Fibroblast of skin of left biceps (primary cell): ENCODE measurements at places on chromosomes 7 and 10.
A peak's percentile ranks its signal among the peaks of the same experiment; 100 is the strongest.

DNA sequence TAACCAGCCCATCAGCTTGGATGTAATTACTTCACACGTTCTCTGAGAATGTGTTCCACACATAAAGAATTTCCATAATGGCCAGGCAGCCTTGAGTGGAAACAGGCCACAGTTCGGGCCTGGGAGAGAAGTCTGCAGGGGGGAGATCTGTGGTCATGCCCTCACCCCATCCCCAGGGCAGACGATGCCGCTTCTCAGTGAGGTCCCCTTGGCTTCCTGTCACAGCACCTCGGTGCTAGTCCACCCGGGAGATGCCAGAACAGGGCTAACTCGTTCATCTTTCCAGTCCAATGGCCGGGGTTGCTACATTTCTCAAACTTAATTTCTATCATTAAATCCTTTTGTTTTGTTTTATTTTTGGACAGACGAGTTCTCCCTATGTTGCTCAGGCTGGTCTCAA lies 624.1 kb downstream of the PTPRN2 start:
- DNase-seq, result no peak

DNA sequence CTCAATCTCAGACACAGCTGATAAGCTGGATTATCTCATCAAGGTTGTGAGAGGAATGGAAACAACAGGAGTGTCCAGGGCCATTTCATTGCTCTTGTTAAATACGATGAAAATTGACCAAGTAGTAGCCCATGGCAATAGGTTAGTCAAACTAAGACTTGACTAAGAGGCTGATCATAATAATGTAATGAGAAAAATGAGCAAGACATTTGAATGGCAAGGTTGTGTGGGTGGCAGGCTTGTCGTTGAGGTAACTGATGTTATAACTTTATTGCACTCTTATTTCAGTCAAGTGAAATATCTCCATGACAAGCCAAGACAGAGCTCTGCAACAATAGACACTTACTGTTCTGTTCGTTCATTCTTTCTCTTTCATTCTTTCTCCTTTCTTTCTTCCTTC lies 532.0 kb downstream of the GATA3 start:
- DNase-seq, result no peak

GRCh38 chr7:26185131-26185843 lies 15.3 kb downstream of the HNRNPA2B1 start:
- no peak for DNase-seq

DNA sequence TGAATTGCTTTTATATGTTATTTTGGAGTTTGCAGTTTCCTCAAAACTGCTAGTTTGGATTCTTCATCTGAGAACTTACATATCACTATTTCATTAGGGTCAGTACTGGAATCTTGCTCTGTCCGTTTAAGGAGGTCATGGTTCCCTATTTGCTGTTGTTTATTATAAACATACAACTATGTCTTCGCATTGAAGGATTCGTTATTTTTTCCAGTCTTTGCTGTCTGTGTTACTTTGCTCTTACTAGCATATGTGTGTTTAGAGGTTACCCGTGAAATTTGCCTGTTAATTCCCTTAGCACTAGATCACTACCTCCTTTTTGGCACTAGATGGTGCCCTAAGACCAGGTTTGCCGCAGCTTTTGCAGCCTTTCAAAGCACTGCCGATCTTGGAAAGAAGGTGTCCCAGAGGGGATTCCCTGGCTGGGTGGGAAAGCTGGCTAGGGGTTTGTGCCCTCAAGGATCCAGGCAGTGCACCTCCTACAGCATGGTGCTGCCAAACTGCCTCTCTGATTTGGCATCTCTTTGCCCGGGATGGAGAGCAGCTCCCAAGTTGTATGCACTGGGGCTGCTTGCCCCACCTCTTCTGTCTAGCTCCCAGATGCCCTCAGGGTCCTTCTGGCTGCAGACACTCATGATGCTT lies 103.1 kb upstream of the APBB1IP start:
- DNase-seq, result peak; percentile 8

GRCh38 chr10:34804306-34804705 lies 10.8 kb downstream of the PARD3 start:
- DNase-seq, result no peak

DNA sequence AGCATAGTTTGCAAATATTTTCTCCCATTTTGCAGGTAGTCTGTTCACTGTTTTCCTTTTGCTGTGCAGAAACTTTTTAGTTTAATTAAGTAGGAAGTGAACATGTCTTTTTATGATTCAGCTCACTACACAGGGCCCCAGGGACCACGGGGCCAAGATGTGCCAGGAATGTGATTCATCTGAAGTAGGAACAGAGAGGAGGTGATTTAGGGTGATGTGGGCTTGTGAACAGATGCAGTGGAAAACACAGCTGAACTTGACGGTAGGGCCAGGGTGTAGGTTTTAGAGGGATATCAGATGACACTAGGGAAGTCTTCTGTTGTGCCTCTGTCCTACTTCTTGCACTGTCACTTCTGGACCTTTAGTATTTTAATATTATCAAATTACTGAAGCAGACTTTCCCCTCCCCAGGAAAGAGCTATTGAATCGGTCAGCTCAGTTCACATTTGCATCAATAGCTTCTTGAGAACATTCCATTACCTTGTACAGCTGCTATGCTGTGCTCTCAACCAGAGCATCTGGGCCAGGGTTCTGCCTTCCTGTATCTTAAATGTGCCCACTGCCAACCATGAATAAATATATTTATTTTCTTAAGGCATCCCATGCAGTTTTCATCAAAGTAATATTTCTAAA lies 96.9 kb downstream of the OSBPL3 start:
- DNase-seq, result peak; percentile 66

DNA sequence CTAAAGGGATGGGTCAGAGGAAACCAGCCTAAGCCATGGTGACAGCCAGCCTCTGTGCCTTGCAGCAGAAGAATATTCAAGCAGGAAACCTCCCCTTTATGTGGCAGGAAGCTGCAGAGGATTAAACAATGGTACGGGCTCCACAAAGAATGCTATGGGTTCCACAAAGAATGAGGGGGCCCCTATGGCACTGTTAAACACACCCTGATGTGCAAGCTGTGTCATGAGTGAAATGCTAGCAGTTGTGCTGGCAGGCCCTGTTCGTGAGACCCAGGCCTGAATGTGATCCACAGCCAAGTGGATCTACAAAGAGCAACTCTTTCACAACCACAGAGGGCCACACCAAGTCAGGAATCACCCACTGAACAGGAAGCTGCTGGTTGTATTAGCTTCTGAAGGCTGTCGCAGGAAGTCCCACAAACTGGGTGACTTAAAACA lies 68.9 kb downstream of the MYOF start:
- DNase-seq, result no peak

DNA sequence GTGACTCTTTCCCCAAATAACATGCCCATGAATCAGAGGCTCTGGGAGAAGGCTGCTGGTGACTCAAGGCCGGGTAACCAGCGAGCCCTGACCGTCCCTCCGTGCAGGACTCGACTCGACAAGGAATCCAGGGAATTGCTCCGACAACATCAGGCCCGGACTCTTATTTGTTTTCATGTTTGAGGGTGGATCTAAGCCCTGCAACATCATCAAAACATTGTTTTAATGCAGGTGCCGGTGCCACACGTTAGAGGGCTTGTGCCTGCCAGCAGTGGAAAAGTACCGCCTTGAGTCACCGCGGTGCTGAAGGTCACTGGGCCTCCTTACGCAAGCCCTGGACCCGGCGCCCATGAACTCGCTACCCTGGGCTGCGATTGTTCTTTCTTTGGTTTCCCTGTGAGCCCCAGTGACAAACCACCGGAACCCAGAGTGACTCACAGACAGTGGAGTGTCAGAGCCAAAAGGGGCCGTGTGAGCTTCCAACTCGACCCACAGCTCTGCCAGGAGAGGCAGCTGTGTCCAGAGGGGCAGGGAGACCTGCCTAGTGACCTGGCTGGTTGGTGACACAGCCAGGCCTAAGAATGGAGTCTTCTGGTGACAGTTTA lies 139.4 kb upstream of the SHH start:
- peak; percentile 5 for DNase-seq

DNA sequence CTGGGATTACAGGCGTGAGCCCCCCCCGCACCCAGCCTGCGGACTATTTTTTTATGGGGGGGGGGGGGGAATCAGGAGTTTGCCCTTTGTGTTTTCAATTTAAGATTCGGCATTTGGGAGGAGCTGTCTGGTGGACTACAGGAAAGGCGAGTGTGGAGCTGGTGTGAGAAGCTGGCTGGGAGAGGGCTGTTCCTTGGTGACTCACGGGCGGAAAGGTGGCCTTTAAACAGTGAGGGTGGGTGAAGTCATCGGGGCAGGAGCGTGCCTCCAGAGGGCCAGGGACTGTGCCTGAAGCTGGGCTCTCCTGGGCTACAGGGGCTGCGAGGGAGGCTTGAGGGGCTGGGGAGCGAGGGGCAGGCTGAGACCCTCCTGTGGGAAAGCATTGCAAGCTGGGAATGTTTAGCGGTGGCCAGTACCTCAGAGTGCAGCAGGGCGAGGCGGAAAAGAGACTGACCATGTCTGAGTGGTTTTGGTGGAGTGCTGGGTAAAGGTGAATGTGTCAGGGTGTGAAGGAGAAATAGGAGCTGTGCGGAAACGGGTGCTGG lies 39.7 kb upstream of the ZNF32 start:
- no peak for DNase-seq

DNA sequence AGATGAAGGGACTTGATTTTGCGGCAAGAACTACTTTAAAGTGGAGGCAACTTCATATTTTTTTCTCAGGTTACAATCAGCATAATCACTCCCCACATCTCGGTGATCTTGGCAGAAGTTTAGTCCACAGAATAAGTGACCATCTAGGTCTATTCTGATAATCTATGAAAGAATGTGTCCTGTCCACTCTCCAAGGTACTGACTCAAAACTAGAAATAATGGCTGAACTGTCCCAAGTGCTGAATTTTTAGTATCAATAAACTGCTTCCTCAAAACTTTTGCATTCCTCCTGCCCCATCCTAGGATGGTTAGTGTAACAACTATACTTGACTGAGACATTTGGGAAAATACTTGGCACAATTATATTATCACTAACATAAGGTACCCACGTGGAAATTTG lies 10.9 kb upstream of the CHRM2 start:
- DNase-seq, result no peak

DNA sequence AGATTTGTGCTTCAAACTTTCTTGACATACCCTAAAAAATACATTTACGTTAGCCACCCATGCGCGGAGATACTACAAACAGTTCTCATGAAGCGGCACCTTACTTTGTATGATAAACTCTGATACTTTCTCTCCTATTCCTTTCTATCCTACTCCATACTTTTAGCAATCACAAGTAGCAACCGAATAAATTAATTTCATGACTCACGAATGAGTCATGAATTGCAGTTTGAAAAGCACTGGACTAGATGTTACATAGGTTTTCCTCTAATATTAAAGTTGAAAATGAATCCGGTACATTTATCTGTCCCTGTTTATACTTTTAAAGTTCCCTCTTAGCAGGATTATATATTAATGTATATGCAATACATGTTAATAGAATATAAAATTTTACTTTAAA lies 67.6 kb downstream of the CUBN start:
- DNase-seq, result no peak

DNA sequence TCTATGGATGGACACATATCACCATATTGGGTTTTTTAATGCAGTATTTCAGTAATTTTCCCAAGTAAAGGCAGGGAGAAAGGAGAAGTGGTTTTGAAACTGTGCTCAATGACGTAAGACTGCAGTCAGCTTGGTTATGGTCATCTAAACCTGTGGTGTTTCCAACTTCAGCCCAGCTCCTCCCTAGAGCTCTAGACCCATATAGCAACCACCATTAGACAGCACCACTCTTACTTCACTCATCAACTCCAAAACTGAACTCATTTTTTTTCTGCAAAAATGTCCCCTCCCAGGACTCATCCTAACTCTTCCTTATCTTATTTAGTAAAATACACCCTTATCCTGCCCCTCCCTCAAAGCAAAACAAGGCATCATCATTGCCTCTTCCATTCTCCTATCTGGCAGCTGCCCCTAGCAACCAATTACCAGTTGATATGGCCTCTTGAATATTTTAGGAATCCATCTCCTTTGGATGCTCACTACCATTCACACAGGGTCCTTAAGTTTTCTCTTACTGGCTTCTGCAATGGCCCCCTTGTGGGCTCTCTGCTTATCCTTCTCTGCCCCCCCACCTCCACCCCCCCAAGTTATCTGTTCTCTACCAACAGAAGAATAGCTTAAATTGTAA lies 1.5 kb upstream of the RALA start:
- DNase-seq, result no peak

- no peak for DNase-seq
These were observed 12.5 kb downstream of the LYZL2 start for GRCh38 chr10:30617070-30617469.

- no peak for DNase-seq
These were observed 19.9 kb upstream of the ZEB1 start for GRCh38 chr10:31299119-31299518.

- no peak for DNase-seq
These were observed 167.0 kb downstream of the SFMBT2 start for GRCh38 chr10:7243873-7244272.

GRCh38 chr10:110388687-110389052 lies 84.0 kb upstream of the SMNDC1 start:
- DNase-seq, result no peak

DNA sequence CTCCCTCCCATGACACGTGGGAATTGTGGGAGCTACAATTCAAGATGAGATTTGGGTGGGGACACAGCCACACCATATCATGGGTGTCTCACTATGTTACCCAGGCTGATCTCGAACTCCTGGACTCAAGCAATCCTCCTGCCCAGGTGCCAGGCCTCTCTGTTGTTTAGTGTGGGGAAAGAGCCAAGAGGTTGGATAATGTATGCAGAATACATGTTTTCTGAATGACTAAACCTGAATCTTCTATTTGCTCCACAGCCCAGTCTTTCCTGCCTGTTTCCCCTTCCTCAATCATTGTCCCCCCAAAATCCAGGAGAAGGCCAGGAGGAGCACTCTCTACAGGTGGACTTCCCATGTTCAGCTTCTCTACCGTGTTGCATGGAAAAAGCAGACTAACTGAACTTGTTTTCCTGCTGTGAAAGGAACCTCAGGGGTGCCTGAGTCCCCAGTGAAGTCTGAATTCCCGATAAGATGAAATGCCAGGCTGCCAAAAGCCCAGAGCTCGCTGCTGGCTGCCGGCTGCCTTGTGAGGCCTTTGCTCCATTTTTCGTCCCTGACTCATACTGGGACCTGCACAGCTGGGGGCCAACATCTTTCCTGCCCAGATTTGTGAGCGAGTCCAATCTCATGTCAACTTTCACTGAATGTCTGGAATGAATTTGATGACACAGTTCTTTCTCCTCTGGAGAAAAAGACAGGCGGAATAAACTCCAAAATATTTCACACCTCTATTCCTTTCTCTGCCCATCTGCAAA lies 588.0 kb downstream of the CALN1 start:
- peak; percentile 93 for DNase-seq

- DNase-seq, result no peak
These were observed 665.3 kb downstream of the TNS3 start for GRCh38 chr7:46916581-46916980.
